ENCODE measurements at places on chromosomes 13 and 19.

DNA sequence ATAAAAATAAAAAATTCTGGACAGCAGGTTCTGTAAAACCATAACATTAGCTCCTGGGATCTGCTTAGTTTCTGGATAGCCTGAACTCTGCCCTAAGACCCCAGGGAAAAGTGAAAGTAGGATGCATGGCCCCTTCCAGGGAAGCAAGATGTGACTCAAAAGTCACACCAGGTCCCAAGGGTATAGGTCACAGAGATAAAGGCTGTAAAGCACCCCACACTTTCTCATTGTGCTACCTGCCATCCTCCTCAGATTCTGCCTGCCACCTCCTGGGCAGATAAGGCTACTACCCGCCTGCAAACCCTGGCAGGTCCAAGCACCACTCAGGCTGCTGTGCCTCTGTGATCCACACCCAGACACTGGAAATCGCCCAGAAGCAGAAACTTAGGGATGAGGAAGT is 20.6 kb downstream of the FFAR2 start:
- peak; percentile 2 for DNase-seq

DNA sequence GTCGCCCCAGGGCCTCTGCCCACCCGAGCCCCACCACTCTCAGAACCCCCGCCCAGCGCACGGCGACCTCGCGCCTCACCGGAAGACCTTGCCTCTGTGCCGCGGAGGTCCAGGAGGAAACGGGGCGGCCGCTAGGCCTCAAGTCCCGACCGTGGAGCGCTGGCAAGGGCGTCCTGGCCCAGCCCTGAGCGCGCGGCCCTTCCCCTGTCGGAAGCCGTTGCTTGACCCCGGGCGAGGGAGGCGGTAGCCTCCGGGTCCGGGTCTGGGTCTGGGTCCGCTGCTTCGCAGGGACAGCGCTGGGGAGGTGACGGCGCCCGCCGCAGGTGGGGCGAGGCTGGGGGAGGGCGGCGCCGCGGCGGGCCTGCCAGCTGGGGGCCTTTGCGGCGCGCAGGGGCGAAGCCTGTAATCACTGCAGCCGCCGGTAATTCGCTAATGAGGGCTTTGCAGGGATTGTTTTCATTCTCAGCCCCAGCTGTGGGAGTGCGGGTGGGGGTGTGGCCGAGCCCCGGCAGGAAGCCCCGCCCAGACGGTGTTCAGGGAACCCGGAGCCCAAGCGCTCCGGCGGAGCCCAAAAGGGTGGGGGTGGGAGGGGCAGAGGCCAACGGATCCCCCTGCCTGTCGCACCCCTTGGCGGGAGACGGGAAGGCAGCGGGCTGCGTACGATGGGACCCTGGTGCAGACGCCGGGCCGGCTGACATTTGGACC is 8.6 kb downstream of the C19orf25 start:
- DNase-seq = no peak

DNA sequence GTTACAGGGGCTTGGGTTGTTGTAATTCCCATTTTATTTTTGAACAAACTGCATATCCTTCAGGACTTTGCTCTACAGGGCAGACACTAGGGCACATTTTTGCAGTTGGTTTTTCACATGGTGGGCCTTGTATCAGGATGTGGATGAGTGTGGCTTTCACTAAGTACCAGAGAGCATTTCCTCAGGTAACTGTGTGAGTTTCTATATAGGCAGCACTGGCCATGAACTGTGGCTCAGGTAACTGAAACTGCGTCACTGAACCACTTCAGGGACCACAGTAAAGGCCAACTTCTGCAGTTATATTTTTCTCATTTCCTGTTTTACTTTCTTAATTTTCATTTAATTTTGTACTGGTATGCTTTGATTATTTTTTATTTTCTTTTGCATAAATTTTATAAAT is 166.5 kb downstream of the ZNF486 start:
- DNase-seq = no peak

- DNase-seq = no peak
Observed at GRCh38 chr13:97653443-97654140, 219.6 kb downstream of the RAP2A start.

GRCh38 chr19:47573071-47574026 is at the start of gene ZNF541:
Gene ZNF541 (minus strand): TSS chr19:47573148. CDS start chr19:47555856, 17,292 bp downstream.
- no peak for DNase-seq

DNA sequence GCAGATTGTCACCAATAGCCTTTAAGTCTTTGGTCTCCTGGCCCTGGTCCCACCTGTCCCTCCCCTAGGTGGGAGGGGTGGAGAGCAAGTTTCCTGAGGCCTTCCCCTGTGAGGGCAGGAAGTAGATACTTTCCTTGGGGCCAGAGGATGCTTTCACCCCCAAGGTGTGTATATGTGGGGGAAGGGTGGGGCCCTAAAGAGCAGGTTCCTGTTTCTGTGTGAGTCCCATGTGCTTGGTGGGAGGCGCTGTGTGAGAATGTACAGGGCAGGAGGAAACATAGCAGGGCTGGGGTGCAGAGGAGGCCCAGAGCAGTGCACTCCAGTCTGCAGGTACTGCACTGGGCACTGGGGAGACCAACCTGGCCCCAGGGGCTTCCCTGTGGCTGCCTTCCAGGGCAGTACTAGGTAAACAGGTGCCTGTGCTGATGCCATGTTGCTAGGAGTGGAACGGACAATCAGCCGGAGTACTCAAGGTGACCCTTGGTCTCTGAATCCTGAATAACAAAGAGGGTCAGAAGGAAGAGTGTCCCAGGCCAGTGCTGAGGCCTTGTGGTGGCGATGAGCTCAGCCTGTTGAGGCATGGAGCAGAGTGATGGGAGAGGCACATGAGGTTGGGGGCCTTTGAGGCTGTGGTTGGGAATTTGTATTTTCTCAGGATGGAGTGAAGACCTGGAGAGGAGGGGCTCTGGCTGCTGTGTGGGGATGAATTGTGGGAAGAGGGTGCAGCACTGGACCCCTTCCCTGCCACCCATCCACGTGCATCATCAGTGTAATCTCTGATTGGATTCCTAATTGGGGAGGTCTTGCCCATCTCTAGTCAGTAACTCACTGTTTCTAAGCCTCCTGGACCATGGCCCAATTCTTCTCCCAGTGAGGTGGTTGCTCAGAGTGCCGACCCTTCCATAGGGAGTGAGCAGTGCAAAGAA is 5.1 kb downstream of the EGLN2 start:
- no peak for DNase-seq

- DNase-seq = no peak
Observed at GRCh38 chr13:106416645-106417044, 118.8 kb downstream of the EFNB2 start.

DNA sequence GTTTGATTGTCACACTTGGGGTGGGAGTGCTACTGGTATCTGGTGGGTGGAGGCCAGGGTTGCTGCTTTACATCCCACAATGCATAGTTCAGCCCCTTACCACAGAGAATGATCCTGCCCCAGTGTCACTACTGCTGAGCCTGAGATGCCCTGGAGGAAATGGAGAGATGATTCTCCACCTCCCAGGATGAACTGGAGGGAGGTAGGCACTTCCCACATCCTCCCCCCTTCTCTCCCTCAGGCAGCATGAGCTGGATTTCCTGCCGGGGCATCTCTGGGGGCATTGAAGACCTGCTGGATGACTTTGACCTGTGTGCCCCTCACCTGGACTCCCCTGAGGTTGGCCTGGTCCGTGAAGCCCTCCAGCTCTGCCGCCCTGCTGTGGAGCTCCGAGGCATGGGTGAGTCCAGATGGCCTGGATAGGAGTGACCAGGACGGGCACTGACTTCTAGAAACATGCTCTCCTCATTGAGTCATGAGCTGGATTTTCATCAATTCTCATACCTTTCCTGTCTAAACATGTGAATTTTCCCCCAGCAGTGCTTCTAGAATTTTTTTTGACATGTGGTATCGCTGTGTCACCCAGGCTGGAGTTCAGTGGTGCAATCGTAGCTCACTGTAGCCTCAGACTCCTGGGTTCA is 45.3 kb downstream of the NWD1 start:
- no peak for DNase-seq

DNA sequence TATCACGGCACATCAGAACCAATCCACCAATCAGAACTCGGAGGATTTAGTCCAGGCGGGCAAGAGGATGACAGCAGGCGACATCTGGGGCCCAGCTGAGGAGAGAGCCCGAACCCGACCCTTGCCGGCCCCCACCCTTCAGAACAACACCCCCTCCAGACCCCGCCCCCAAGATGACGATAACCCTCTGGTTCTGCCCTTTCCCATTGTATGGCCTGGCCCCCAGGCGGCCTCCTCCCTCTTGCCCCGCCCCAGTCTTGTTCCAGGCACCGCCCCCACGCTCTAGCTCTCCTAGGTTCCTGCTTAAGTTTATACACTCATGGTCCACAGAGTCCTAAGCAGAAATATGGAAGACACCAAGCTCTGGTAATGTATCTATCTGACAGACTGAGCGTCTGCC is 2.8 kb upstream of the ZNF83 start:
- DNase-seq = no peak

- no peak for DNase-seq
Observed at GRCh38 chr13:26663791-26664190, 96.8 kb downstream of the GPR12 start.

GRCh38 chr19:34082289-34083077 is 89.8 kb upstream of the LSM14A start:
- peak; percentile 12 for DNase-seq

GRCh38 chr13:52421216-52421615 is 15.2 kb upstream of the THSD1 start:
- no peak for DNase-seq

DNA sequence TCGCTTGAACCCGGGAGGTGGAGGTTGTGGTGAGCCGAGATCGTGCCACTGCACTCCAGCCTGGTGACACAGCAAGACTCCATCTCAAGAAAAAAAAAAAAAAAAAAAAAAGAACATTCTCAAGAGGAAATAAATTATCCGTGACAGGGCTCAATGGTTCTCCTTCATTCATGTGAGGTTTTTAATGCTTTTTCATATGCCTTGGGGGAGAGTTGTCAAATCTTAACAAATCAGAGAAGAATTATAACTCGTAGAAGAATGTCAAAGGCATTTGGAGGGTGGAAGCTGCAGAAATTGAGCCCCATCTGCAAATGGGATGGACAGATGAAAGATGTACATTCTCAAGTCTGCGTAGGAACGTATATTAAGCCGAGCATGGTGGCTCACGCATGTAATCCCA is 34.9 kb upstream of the HOMER3 start:
- DNase-seq = no peak

GRCh38 chr19:27774827-27775226 is 1438.1 kb downstream of the UQCRFS1 start:
- DNase-seq = no peak

DNA sequence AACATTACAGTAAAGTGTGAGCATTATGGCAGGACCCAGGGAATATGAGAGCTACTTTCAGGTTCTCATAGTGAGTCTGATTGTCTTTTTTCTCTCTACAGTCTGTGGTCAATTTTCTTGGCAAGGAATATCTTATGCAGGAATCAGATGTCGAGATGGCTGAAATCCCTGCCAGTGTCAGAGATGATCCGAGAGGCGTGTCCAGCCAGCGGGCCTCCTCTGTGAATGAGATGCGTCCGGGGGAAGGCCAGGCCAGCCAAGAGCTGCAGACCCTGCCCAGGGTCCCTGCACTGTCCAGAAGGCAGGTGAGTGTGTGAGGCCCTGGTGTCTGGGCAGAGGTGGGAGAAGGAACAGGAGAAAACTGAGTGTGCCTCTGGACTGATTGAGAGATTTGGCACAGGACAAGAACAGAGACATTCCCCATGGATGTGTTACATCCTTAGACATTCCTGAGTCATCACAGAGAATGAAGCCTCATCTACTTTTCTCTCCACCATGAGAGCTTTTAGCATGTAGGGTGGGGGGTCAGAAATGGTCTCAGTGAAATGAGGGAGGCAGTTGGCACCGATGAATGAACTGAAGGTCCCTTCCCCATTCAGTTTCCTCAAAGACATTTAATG is 27.3 kb upstream of the EDDM13 start:
- DNase-seq = no peak

GRCh38 chr19:34416021-34416545 is 11.9 kb downstream of the PDCD2L start:
- DNase-seq = no peak

- no peak for DNase-seq
Observed at GRCh38 chr13:64704121-64704649, 2526.0 kb downstream of the PCDH9 start.

DNA sequence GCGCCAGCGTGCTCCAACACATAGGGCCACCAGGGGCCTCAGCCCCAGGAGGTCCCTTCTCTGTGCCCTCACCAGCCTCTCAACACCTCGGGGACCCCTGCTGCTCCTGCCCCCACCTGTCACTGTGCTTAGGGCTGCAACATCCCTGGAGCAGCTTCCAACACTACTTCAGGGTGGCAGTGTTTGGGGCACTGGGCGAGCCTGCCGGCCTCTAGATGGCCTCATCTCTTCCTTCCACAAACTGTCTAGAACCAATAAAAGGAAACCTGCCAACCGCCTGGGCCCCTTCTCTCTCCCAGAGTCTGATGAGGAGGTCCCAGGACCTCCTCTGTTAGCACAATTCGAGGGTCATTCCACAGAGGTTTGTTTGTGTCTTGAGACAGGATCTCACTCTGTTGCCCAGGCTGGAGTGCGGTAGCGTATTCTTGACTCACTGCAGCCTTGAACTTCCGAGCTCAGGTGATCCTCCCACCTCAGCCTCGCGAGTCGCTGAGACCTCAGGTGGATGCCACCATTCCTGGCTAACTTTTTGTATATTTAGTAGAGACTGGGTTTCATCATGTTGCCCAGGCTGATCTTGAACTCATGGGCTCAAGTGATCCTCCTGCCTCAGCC is 10.1 kb upstream of the SHD start:
- no peak for DNase-seq

DNA sequence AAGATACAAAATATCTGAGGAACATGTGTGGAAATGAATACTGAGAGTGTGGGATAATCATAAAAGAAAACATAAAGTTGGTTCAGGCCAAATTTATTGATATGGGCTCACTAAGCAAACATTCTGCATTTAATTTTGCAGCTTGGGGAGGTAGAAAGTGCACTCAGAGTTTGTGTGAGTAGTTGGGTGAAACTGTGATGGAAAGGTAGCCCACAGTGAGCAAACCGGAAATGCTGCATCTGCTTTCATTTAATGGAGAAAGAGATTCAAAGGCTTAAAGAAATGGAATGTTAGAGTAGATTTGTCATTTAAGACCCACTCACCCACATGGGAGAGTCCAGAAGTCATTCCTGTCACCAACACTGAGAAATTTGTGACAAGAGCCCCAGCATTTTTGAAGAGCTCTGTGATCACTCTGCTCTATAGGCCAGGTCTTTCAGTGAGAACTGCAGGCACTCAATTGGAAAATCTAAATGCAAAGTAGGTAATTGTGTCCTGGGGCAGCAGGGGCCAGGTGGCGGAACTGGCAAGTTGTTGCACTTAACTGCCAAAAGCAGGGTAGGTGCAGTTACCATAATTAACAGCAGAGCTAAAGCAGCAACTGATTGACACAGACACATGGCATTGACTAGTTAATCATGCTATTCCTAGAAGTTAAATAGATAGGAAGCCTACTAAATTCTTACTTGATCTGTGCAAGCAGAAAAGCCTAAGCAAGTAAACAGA is 1228.3 kb upstream of the PCDH20 start:
- DNase-seq = no peak

GRCh38 chr13:114145722-114146121 is 13.3 kb upstream of the RASA3 start:
- DNase-seq = no peak

DNA sequence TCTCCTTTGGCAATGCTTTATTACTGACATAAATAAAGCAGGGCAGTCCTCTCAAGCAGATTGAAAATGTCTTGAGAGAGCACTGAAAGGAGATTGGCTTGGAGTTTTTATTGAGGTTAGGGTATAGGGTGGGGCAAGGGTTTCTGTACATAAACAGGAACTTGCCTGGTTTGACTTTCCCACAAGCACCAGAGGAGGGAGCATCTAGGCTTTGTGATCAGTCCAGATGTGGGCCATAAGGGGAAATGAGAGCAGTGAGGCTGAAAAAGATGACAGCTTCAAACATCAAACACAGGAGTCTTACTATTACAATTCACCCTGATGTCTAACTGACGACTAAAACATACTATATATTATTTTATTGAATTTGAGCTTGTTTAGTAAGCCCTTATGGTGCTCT is 260.9 kb downstream of the MTUS2 start:
- DNase-seq = no peak
